Activated effector memory CD4-positive, alpha-beta T cell treated with Interleukin-2 at 50 U/mL for 16 hours (primary cell): ENCODE measurements at places on chromosomes 7 and 10.

DNA sequence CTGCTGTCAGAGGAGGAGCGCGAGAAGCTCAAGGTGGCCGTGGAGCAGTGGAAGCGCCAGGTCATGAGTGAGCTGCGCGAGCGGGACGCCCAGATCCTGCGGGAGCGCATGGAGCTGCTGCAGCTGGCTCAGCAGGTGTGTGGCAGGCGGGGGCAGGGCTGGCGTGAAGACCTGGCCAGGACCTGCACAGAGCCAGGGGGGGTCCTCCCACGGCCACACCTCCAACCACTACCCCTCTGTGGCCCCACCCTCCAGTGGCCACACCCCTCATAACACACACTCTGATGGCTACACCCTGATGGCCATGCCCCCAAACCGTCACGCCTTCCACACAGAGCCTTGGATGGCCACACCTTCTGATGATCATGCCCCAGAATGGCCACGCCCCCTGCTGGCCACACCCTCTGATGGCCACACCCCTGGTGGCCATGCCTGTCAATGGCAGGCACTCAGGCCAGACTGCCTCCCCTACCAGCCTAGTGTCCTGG is 23.4 kb upstream of the DPYSL4 start:
- DNase-seq, result no peak

DNA sequence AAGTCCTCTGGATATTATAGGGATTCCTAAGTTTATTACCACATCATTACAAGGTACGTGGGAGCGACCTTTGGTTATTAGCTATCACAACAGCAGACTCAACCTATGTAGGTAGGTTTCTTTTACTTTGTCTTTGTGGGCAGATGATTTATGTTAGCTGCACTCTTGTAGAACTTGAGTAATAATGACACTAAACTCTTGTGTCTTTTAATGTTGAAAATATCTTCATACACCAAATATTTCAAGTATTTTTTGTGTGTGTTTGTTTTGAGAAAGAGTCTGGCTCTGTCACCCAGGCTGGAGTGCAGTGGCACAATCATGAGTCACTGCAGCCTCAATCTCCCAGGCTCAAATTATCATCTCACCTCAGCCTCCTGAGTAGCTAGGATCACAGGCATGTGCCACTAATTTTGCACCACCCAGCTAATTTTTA is 19.2 kb upstream of the SUPV3L1 start:
- no peak for DNase-seq

DNA sequence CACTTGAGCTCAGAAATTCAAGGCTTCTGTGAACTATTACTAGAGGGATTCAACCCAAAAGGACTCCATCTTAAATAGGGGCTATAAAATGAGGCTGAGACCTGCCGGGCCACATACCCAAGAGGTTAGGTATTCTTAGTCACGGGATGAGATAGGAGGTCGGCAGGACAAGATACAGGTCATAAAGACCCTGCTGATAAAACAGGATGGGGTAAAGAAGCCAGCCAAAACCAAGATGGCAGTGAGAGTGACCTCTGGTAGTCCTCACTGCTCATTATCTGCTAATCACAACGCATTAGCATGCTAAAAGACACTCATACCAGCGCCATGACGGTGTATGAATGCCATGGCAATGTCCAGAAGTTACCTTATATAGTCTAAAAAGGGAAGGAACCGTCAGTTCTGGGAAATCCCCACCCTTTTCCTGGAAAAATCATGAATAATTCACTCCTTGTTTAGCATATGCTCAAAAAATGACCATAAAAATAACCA is 101.2 kb upstream of the TRIM24 start:
- DNase-seq, result no peak

DNA sequence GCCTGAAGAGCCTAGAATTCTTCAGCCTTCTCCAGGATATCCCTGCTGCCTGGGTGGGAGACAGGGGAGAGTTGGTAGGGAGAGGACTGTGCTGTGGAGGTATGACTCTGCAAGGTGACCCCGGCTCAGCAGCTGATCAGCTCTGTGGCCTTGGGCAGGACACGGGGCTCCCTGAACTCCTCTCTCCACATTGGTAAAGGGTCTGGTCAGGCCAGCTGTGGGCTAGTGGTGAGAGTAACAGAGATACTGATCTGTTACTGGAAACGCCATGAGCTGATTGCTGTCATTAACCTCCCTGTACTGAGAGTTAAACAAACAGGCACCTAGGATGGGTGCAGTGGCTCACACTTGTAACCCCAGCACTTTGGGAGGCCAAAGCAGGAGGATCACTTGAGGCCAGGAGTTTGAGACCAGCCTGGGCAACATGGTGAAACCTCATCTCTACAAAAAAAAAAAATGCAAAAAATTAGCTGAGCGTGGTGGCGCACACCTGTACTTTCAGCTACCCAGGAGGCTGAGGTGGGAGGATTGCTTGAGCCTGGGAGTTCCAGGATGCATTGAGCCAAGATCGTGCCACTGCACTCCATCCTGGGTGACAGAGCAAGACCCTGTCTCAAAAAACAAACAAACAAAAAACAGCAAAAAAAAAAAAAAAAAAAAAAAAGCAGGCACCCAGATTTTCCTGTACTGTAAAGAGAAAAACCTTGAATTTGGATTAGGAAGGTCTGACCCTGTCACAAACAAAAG is 151.5 kb downstream of the CUX1 start:
- no peak for DNase-seq

- DNase-seq, result peak; percentile 49
These were observed 809 bp downstream of the C10orf143 start for GRCh38 chr10:130109796-130110245.

DNA sequence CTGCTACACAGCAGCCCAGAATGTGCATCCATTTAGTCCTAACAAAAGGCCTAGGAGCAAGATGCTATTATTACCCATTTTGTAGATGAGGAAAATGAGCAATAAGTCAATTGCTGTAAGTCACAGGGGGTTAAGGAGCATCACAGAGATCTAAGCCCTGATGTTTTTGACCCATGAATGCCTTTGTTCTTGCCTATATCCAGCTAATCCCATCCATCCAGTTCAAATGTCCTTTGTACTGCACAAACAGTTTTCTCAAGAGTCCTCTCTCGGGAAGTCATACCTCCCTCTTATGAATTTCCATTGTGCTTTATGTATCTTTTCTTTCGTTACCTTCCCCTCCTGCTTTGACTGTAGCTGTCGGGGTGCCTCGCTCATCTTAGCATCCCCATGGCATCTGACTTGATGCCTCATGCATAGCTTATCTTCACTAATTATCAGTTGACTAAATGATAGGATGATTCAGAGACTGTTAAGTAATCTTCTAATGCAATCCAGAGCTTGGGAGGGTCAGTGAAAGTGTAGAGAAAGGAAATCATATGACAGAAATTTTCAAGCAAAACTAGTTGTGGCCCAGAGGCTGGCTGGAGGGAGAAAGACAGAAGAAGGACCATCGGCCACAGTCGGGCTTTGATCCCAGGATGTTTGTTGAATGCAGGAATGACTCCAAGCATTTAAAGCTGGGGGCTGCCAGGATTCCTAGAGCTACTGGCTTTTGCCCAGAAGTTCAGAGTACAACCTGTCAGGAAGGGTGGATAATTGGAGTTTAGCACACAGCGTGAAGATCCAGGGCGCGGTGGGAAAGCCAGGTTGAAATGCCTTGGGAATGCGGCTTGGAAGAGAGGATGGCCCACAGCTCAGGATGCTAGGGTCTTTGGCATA is 23.5 kb downstream of the BLVRA start:
- no peak for DNase-seq
